ENCODE measurements at places on chromosomes 5 and 9.

GRCh38 chr9:96391021-96391765 lies 7.7 kb upstream of the SLC35D2 start:
- DNase-seq: no peak

- DNase-seq: peak; percentile 31
Observed at GRCh38 chr5:158695595-158696330, 404.0 kb downstream of the EBF1 start.

DNA sequence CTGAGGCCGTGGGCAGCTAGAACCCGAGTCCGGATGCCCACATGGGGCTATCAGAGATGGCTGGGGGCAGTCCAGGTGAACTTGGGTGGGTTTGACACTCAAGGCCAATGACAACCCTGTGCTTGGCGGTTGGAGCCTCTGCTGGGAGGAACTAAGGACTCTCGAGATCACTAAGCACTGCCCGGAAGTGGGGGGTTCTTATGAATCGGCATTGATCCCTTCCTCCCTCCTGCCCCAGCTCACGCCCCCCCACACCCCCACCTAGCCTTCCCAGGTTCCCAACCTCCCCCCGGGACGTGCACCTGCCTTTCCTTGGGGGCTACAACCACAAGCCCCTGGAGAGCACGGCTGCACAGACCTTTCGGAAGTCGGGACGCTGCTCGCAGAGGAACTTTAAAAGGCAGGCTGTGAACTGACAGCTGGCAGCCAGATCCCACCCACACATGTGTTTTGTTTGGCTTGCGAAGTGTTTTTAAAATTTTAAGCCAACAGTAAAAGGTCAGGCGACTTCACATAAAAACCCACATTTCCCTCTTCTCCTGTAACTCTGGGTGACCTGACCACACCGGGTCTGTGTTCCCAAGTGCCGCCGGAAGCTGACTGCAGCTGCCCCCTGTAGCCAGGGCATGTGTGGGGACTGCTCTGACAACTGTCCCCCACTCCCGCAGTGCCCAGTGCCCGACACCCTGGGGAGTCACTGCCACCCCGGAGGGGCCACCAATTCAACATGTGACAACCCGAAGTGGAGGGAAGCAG lies 5.1 kb upstream of the RALGDS start:
- DNase-seq: peak; percentile 55

DNA sequence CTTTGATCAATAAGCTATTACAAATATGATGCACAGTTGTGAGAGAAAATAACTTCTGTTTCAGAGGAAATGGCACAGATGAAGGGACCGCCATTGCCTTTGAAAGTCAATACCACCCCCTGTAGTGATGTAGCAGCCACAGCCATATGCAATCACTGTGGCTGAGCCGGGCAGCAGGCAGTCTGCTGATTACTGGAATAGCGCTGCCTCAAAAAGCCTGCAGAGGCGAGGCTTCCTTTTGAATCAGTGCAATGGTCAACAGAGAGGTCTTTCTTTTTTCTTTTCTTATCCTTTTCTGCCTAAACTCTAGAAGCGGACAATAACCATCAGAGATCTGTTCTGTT lies 265.1 kb upstream of the TAS2R1 start:
- no peak for DNase-seq

DNA sequence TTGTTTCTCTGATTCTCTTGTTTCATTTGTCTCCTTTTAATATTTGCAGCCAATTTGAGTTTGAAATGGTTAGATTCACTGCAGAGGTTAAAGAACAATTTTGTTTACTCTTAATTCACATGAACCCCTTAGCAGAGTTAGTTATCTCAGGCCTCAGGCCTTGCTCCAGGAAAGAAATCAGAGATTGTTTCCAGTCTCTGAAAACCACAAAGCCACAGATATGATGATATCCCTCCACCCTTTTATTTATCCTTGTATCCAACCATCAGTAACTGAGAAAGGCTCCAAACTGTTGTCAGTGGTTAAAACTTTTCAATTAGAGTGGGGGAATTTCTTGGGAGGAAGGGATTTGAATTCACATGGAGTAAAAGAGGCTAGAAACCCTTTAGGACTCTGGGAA lies 406.0 kb upstream of the DMAC1 start:
- no peak for DNase-seq

GRCh38 chr9:893115-893514 lies 51.6 kb downstream of the DMRT1 start:
- DNase-seq: no peak

DNA sequence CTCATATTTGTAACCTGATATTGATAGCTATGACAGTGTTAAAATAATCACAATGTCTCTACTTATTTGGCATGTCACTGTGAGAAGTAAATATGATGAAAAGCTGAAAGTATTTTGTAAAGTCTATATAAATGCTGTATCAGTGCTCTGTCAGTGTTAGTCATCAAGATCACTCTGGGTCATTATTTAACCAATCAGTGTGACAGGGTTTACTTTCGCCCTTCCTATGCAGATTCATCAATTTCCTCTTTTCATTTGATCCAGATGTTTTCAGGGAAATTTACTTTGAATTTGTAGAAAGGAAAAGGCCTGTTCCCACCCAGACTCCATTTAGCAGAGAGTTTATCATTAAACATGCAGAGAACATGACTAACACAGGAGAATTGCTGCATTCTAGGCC lies 9.9 kb upstream of the PCSK5 start:
- no peak for DNase-seq

DNA sequence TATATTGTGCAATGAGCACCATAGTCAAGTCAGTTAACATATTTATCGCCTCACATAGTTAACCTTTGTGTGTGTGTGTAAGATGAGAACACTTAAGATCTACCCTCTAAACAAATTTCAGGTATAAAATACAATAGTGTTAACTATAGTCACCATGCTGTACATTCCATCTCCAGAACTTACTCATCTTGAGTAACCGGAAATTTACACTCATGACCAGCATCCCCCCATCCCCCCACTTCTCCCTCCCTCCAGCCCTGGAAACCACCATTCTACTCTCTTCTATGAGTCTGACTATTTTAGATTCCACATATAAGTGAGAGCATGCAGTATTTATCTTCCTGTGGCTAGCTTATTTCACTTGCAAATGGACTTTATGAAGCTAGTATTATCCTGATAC lies 40.3 kb downstream of the ZNF354A start:
- no peak for DNase-seq

DNA sequence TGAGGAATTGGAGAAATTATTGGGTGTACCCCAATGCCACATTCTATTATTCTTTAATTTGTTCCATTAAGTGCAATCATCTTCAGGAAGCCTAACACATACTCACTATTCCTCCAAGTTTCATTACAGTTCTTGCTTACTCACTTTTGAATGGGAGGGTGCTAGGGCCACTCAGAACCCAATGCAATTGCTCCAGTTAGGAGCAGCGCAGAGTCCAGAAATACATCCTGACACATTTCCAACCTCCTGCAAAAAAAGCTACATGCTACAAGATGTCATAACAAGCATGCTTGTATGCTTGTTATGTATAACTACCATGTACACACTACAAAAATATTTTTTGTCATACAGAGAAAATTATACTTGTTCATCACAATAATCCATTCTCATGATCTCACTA lies 27.8 kb downstream of the NFIB start:
- no peak for DNase-seq

GRCh38 chr5:6567835-6568234 lies 65.0 kb downstream of the NSUN2 start:
- DNase-seq: no peak

DNA sequence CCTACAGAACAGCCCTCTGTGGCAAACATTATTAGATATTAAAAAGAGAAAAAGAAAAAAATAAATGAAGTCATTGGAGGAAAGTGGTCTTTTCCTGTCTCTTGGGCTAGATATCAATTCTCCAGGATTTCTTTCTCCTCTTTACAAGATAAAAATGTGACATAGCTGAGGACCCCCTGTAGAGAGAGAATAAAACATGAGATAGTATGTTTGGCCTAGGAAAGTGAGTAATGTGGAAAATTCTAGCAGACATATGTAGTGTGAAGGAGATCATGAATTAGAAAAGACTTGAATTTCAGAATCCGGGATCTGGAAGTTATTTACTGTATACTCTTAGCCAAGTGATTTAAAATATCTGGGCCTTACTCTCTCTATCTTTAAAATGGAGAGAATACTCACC lies 823.1 kb downstream of the TLR4 start:
- no peak for DNase-seq

- DNase-seq: no peak
Observed at GRCh38 chr5:178461004-178461730, 129.0 kb downstream of the COL23A1 start.

DNA sequence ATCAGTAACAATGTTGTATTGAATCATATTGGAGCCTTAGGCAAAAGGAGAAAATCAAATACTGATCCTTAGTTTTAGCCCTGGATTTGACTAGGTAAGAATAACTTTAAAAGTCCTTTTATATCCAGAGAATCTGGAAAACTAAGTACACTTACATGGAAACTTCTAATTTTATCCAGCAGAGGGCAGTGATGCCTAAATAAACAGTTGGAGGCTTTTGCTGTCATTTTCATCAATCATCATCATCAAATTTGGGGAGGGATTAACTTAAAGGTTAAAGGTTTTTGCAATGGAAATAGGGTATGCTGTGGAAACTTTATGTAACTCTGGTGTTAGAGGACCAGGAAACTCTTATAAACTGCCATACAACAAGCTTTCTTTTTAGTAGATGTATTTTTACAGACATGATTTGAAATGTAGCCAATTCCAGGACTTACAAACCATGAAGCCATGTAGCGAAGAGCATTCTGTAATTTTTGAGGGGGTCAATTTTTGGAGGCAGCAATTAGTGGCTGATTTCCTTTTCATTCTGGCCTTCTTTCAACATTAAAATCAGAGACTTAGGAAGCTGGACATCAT lies 112.7 kb downstream of the OSTF1 start:
- DNase-seq: no peak

GRCh38 chr5:119878712-119879111 lies 249.4 kb downstream of the FAM170A start:
- no peak for DNase-seq

GRCh38 chr5:90747175-90747574 lies 188.6 kb downstream of the ADGRV1 start:
- DNase-seq: no peak

GRCh38 chr5:149731617-149732323 lies 1.7 kb downstream of the PPARGC1B start:
- peak; percentile 43 for DNase-seq

GRCh38 chr5:138385660-138386059 lies 33.2 kb downstream of the KDM3B start:
- no peak for DNase-seq

DNA sequence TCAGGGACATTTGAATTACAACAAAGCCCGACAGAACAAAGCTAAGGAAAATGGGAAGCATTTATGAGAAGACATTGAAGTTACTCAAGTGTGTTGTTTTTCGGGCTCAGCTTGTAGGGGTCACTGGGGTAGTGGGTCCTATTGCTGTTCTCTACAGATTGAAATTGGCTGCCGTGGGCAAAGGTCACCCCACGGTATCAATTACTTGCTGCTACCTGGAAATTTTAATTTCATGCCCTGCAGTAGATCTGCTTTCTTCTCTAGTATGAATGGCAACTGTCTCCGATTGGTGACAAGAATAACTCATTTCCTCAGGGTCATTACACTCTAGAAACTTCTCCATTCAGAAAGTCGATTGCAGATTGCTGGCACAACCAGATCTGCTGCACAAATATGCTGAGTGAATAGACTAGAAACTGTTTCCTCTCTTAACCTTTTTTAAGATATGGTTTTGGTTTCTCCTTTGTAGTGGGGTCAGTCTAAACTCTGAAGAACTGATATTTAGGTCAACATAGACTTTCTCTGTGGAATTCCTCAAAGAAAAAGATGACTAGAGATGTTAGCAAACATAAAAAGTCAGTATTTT lies 454.1 kb downstream of the ARHGEF28 start:
- DNase-seq: no peak

DNA sequence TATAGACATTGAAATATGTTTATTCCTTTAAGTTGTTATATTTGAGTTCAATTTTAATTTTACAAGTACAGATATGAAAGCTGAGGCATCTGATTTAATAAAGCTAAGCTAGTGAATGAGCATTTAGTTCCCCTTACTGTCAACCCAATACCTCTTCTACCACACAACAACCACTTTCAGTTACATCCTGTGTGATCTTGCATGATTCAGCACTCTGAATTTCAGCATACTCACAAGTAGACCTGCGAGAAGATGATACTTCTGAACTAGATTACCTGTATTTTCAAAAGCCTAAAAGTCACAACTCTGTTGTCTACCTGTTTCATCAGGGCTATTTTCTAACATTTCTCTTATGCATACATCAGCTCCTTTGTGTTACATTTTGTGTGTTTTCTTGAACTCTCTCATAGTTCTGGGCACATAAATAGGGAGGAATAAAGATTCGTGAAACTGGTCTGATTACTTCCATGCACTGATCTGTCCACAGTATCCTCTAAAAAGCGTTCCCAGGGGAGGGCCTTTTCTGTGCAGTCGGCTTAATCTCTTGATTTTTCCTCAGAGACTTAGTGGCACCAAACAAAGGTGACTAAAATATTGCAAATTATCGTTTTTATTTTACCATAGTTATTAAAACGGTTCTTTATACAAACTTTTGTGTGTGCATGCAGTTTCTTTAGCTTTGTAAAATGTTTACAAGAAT lies 2025.5 kb upstream of the NUDT12 start:
- DNase-seq: no peak

GRCh38 chr5:153974131-153974812 lies 64.4 kb downstream of the FAM114A2 start:
- peak; percentile 42 for DNase-seq

DNA sequence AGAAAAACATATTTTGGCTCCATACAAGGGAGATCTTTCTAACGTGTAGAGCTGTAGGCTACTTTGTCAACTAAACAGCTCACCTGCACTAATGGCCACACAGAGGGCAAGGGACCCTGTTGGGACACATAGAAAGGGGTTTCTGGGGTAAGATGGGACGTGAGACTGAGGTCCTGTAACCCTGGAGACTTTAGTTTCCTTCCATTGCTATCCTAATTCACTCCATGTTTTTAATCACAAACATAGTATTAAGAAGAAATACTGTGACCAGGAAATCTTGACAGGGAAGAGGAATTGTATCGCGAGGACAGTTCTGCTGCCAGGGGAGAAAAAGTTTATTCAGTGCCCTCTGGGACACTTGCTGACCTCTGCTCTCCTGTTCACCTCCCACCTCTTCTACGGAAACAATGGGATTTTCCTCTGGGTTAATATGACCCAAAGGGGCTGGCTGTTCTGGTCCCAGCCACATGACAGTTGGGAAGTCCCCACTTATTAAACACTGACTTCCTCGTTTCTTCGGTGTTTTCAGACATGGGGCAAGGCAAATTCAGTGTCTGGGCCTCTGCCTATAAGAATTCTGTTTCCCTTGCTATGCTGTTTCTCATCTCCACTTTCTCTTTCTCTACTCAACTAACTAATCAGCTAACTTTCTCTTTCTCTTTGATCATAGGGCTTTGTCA lies 106.9 kb upstream of the SEMA6A start:
- DNase-seq: no peak

Data from HFF-Myc (cell line).